ENCODE measurements at places on chromosomes 6 and 20.

- DNase-seq, result no peak
Measured at GRCh38 chr6:165159460-165159859, 149.9 kb downstream of the C6orf118 start.

DNA sequence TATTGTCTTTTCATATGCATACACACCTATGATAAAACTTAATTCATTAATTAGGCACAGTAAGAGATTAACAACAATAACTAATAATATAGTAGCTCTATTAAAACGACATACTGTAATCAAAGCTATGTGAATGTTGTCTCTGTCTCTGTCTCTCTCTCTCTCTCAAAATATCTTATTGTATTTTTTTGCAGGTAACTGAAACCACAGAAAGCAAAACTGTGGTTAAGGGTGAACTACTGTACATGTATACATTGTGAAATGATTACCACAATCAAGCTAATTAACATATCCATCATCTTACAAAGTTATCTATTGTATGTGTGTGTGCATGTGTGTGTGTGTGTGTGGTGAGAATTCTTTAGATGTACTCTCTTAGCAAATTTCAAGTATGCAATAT, 242.0 kb upstream of the RSPO3 start:
- no peak for DNase-seq

GRCh38 chr6:111782192-111782809, 91.0 kb downstream of the FYN start:
- no peak for DNase-seq

- no peak for DNase-seq
Measured at GRCh38 chr6:25613415-25613814, 38.6 kb upstream of the SCGN start.

DNA sequence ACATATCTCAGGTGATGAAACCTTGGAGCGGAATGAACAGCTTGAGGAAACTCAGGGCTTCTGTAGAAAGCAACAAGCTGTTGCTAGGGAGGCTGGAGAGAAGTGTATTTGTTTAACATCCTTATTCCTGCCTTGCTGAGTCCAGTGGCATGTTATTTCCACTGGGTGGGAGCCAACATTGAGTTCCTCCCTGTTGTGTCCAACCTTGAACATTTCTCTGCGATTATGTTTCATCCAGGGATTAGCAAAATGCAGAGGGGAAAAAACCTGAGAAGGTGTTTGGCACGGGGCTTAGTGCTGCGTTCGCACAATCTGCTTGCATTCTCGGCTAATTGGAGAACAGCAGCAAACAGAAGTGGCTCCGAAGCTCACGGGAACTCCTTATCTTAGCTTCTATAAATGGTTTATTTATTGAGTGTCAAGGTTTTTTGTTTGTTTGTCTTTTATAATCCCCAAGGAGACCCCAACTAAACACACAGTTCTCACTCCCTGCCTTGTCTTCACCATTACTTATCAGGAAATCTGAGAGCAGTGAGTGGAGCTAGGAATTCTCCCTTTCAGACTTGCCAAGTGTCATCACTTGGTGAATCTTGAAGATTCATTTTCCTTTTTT, 412.8 kb downstream of the CDC5L start:
- no peak for DNase-seq

DNA sequence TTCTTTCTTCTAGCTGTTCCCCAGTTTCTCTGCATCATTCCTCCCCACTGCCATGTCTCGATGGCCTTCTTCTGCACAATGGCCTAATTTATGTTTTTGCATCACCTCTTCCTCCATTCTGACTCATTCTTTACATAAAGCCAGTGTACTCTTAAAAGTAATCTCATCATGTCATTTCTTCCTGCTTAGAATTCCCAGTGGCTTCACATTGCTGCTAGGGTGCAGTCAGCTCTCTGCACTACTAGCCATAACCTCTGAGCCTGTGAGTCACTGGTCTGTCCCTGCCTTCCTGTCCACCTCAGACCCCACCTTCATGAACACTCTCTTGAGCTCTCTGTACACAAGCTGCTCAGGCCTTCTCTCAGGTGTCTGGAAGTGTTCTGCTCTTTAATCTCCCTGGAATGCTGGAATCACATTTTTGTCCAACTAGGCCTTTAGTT, 24.1 kb upstream of the TRIM27 start:
- DNase-seq, result no peak

- no peak for DNase-seq
Measured at GRCh38 chr20:40323361-40323794, 365.7 kb downstream of the MAFB start.

Measured in KBM-7 (cell line).